ENCODE measurements at places on chromosomes 2 and 18.

DNA sequence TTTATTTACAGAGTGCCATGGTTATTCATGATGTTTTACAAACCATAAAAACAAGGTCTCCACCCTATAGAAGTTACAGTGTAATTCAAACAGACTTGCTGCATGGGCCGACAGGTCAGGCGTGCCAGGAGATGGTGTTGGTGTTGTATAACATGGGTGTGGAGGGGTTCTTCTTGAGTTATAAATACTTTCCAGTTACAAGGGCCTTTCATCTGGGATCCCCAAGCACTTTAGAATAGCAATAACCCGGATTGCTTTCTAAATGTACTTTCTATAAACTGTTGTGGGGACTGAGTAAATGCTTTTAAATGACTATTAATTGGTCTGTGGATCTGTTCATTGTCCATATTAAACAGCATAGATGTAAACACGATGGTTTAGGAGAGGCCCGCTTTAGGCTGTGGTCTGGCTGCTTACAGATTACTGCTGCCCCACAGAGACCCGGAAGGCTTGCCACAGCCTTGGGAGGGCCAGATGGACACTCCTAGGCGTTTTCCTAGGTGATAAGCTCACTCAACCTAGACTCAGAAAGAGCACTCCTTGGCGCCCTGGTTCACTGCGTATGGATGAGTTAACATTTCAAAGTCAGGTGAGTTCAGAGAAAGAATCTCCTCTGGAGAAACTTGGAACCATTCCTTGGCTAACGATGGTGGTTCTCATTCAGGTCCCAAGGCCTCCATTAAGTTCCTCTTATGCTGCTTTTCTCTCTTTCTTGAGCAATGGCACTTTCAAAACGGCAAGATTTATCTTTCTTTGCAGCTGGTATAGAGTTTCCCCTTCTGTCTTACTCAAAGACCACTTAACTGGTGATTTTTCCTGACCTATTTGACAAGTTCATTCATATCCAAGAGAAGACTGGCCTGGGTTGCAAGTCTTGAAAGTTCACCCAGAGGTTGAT, 3.6 kb upstream of the KIAA2012 start:
- no peak for DNase-seq

- no peak for DNase-seq
Observed at GRCh38 chr18:25093141-25093540, 258.8 kb downstream of the ZNF521 start.

GRCh38 chr18:10936176-10937053, 213.0 kb downstream of the PIEZO2 start:
- DNase-seq = no peak

- DNase-seq = peak; percentile 69
Observed at GRCh38 chr18:63869374-63869773, 18.1 kb upstream of the SERPINB2 start.

DNA sequence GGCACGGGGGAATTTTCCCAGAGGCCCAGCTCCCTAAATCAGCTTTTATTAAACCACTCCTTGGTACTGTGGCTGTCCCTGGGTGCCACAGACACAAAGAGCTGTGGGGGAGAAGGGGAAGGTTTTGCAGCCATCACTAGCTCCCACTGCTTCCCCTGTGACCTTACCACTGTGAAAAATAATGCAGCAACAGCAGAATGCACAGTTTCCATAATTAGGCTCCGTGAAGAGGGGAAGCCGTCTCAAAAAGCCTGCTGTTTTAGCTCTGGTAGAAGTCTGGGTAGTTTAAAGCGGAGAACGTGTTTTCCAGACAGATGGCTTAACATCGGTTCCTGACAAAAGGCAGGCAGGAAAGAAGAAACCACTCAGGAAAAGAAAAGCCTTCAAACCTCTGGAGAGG, 27.5 kb upstream of the CAB39 start:
- no peak for DNase-seq

- no peak for DNase-seq
Observed at GRCh38 chr2:174768557-174768956, 4.3 kb upstream of the CHRNA1 start.
